Activated CD4-positive, alpha-beta T cell treated with anti-CD3 and anti-CD28 coated beads, Interleukin-10, Interleukin-2, amounts not matched to agents 100 ng/mL and 50 ng/mL, durations not matched to agents 16 hours and 8 hours (primary cell): ENCODE measurements at places on chromosomes 13 and 19.

DNA sequence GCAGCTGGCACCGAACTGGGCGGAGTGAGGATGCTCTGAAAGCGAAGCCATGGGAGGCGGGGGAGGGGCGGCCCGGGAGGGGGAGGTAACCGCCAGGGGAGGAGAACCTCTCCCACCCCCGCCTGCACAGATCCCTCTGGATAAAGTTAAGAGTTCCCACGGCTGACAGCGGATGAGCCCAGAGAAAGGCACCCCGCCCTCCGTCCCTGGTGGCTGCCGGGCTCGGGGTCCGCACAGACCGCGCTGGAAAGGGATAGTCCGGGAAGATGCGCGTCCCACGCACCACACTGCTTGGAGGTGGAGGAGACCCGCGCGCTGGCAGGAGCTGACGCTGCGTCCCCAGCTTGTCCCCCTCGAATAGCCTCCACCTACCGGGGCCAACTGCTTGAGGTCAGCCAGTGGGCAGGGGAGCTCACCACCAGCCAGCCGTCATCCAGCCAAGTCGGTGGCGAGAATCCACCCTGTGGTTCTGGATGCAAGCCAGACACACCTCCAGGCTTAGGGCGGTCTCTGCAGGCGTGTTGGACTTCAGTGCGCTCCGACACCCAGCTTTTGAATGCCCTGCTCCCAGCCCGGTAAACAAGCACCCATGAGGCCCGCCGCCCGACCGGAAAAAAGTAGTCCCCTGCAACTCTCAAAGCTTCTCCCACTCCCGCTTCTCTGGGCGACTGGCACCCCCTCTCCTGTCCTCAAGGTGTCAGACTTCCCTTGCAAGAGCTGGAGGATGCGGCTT lies at the start of gene TRPC4:
Gene TRPC4, minus strand, starts transcription at position 17 of the 733 bp plus-strand sequence. CDS start 86,439 bp downstream, outside the sequence.
- peak; percentile 4 for DNase-seq

DNA sequence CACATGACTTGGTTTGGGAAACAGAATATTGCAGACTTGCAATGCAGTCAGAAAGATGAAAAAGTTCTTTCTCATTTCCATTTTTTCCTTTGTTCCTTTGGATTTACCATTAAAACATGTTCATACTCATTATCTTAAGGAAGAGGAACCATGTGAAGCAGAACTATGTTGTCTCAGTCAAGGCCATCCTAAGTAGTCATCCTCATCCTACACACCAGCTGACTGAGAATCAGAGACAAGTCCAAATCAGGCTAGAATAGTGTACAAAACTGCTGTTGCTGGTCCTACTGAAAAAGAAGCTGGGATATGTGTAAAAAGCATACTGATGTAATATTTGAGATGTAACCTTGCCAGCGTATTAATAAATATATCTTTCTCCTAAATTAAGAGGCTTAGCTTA lies 433.4 kb downstream of the SLITRK5 start:
- DNase-seq: no peak

GRCh38 chr19:52140032-52140710 lies 433 bp upstream of the ZNF616 start:
- no peak for DNase-seq

- DNase-seq: no peak
Measured at GRCh38 chr19:51803519-51803918, 8.6 kb downstream of the FPR3 start.

DNA sequence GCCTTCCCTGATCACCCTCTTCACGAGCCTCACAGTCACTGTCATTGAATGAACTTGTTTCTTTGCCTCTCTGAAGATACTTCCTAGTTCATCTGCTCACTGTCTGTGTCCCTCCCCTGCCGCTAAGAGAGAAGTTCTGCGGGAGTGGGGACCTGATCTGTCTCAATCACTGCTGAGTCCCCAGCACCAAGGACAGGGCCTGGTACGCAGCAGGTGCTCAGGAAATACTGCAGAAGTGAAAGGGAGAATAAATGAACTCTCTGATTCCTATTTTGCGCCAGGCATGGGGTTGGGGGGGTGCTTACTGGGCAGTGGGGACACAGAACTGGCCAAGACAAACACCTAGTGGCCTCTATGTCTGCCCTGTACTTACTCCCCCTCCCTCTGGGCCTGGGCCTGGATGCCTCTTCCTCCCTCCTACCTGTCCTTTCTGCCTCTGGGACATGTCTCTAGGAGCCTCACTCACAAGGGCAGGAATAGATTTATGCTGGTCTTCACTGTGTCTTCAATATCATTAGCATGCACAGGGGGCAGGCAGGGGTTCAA lies 17.5 kb downstream of the FCGBP start:
- DNase-seq: no peak

- DNase-seq: peak; percentile 54
Measured at GRCh38 chr13:110593430-110594130, 21.8 kb upstream of the NAXD start.

DNA sequence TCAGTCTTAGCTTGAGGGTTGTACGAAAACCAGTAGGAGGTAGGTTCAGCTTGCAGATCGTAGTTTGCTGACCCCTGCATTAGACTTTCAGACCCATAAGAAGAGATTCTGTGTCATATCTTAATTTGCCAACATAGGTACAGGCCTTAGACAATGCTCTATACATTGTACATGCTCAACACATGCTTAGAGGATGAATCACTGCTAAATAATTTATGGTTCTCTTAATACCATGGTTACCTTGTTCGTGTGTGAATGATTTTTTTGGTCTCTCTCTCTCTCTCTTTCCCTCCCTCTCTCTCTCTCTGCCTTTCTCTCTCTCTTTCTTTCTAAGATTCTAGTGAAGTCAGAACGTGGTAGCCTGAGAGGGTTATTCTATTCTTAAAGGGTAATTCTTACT lies 112.2 kb downstream of the FGF14 start:
- DNase-seq: no peak

DNA sequence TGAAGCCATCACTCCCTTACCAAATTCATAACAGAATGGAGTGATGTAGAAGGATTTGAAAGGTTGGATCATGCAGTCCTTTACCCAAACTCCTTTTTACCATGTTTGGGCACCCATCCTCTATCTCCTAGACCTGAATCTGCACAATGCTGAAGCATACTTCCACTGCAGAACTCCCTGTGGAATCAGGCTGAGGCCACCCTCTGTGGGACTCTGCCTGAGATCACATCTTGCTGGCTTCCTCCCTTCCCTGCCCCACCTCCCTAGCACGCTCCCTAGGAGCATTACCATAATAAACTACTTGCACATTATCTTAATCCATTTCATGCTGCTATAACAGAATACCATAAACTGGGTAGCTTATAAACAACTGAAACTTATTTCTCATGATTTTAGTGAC lies 68.4 kb upstream of the VSTM2B start:
- DNase-seq: no peak

DNA sequence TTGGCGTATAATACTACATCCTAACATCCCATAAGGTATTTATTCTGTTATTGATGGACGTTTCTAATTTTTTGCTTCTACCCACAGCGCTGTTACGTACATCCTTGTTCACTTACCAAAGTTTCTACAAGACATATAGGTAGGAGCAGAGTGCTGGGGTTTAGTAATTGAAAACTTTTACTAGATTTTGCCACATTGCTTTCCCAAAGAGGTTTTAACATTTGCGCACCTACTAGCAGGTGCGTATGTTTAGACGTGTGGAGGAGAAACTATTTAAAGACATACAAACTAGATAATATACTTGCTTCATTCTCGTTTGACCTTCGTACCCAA lies 559 bp upstream of the RPL21 start:
- no peak for DNase-seq

DNA sequence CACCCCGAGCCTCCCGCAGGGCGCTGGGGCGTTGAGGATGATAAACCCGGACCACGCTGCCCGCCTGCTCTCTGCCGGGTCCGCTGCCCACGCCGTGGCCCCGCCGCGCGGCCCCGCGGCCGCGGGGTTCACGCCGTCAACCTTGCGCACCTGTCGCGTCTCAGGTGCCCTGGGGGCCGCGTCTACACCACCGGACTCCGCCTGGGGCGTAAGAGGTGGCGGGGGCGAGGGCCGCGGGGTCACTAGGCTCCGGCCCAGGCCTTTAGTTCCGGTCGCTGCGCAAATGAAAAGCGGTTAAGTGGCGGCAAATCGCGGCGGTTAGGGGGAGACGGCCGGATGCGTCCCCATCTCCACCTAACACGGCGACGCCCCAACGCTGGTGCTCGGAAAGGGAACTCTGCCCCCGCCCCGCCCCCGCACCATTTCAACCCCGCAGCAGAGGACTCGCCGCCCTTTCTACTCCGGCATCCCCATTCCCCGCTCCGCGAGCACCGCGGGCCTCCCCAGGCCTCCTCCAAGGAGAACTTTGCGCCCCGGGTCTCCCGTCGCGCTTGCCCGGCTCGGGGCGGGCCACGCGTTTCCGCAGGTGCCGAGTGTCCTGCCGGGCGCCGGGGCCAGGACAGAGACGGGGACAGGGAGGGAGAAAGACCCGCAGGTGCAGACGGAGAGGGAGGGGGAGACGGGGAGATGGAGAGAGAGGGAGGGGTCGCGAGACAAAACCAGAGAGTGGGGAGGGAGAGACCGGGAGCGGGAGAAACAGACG lies 4.3 kb downstream of the ONECUT3 start:
- DNase-seq: no peak

- DNase-seq: no peak
Measured at GRCh38 chr19:18666317-18666716, 17.2 kb upstream of the CRTC1 start.

- no peak for DNase-seq
Measured at GRCh38 chr19:49605605-49606004, 14.6 kb downstream of the PRR12 start.

DNA sequence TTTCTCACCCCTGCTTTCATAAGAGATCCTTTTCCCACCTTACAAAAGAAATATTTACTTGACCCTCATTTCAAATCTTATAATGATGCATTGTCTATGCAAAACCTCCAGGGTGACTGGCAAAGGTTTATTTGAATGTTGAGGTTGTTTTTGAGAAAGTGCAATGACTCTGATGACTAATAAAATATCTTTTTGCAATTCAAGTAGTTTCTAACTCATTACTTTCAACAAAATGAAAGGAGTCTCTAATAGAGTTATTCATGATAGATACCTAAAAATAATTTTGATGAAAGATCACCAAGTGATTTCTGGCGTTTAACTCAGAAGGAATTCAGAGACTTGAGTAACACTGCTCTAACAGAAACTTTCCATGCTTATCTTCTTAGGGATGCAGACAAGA lies 144.2 kb downstream of the FOXO1 start:
- DNase-seq: peak; percentile 45

- peak; percentile 67 for DNase-seq
Measured at GRCh38 chr19:50896591-50897190, 14.5 kb downstream of the KLK4 start.

GRCh38 chr13:112710855-112711527 lies 21.2 kb downstream of the ATP11A start:
- DNase-seq: no peak

GRCh38 chr13:44158881-44159632 lies 214.6 kb upstream of the SERP2 start:
- no peak for DNase-seq

GRCh38 chr13:20142927-20143480 lies 17.8 kb downstream of the GJA3 start:
- no peak for DNase-seq

DNA sequence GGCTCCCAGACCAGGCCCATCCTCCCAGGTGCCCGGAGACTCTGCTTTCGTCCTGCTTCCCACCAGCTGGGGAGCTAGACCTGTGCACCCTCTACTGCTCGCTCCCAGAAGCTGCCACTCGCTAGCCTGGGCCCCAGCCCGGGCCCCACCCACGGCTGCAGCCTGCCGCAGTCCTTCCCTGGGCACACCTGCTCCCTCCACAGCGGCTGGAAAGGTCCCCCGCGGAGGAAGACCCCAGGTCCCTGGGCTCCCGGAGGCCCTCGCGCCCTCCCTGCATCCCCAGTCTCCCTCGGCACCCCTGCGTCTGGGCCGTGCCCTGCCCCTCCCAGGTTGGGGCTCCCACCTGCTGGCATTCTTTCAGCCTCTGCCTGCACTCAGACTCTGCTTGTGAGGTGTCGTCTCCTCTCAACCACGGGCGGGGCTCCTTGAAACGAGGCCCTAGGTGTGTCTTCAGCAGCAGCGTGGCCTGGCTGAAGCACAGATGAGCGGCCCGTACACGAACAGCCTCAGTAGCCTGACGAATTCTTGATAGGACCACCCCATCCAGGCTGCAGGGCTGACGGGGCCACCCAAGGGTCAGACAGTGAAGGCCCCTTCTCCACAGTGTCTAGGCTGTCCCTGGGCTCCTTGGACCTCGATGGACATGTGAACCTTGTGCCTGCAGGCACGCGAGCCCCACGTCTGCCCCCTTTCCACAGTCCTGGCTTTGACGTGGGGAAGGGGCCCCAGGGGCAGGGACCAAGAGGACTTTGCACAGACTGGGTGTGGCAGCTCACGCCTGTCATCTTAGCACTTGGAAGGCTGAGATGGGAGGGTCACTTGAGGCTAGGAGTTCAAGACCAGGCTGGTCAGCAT lies 27.9 kb downstream of the DOT1L start:
- no peak for DNase-seq

DNA sequence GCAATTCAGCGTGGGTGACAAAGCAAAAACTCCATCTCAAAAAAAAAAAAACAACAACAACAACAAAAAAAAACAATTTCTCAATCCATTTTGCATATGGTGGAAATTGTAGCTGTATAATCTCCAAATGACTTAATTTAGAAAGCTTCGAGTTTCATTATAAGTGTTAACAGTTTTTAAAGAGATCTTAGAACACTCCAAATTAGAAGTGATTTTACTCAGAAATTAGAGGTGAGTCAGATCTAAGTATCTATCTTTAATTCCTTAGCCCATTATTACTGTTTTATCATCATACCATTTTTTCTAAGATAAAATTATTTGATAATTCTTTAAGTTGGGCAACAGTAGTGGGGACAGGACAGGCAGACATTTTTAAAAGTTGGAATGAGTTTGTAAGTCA lies 60.5 kb downstream of the ZMYM2 start:
- peak; percentile 56 for DNase-seq

DNA sequence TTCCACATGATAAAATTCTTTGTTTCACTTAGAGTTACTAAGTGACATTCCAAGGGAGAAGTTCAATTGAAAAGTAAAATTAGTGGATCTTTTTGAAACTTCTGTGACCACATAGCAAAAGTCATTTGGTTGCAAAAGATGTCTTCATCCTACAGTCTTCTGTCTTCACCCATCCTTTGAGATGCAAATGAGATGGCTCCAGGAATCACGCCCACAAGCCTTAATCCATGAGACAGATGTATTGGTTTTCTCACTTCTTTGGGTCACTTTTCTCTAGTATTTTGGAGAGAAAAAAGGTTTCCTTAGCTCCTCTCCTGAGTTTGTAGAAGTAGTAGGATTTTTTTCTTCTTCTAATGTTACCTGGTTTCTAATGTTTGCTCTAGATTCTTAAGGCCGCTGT lies 259.5 kb upstream of the SLC10A2 start:
- DNase-seq: no peak

DNA sequence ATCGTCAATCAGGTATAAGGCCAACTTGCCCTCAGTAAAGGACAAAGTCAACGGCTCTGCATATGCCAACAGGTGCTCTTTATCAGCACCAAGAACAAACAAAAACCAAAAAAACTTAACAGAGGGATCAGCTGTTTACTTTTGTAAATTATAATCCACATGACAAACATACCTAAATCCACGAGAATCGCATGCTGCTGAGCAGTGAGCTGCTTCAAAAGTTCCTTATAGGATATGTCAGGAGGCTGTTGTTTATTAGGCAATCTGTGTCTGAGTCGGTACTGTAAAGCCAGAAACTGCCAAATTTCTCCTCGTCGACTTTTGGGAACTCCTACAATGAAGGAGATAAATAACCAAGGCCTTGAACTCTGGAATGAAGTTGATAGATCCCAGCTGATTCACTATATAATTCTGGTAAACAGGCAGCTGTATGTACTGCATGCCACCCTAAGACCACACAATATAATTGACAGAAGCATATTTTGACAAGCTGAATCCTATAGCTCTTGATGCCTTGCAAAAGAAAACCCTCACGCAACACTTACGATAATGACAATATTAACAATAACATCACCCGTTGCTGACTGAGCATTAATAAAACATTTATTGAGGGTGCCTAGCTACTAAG lies 179.8 kb downstream of the TBC1D4 start:
- no peak for DNase-seq
